ENCODE measurements at places on chromosomes 2 and 18. TPM values are rescaled to one million over a fixed set of nuclear protein-coding genes. Genes with fewer than 3 reads are reported as not detected.

The STPG4 gene
- polyA plus RNA-seq: 0.13 TPM

The FAP gene
- 51.6 TPM for polyA plus RNA-seq

The CABLES1 gene
- polyA plus RNA-seq: 75.1 TPM

GRCh38 chr18:79684787-79685186 lies 5.2 kb downstream of the CTDP1 start:
- no peak for DNase-seq

DNA sequence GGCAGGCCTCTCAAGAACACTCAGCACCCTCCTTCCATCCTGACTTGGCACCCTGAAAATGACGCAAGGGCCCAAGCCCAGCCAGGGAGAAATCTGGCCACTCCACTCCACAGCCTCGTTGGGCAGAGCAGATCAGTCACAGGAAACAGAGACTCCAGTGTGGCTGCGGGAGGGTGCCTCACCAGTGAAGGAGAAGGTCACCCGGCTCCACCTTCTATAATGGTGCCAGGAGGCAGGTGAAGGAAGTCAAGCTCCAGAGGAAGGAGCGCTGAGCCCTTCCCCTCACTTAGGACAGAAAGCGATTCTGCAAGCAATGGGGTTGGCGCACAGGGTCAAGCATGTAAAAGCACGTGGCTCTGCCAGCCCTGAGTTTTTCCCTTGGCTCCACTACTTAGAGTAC lies 35.3 kb downstream of the CRACDL start:
- DNase-seq: no peak

DNA sequence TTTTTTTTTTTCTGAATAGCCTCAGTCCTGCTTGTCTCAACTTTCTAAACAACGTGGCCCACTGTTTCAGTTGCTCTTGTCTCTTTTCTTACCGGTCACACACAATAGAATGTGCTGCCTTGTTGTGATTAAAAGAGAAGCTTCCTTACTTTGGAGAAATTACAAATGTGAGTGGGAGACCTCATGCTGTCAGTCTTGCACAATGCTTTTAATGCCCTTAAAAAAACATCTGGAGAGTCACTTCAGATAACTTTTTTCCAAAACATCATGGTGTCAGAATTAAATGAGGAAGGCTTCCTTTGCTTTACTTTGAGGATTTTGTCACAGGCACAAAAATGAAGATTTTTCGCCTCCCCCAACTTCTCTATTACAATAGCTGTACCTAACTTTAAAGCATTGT lies 37.7 kb downstream of the LHCGR start:
- DNase-seq: no peak

DNA sequence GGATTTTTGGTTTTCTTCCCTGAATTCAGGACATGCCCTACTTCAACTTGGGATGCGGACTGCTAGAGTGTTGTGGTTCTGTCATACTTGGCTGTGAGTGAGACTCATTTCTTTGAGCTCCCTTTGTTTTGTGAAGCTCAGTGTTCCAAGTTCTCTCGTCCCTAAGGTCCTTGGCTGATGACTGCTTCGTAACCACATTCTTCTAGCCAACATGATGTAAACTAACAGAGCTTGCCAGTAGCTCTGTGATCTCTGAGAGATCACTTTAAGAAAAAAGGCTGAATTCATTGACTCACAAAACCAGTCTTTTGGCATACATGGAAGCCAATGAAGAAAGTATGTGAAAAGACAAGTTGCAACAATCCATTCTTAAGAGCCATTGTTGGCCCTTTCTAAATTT lies 96.9 kb upstream of the MSTN start:
- no peak for DNase-seq

- no peak for DNase-seq
Observed at GRCh38 chr2:107374249-107374648, 452.4 kb upstream of the RGPD4 start.

DNA sequence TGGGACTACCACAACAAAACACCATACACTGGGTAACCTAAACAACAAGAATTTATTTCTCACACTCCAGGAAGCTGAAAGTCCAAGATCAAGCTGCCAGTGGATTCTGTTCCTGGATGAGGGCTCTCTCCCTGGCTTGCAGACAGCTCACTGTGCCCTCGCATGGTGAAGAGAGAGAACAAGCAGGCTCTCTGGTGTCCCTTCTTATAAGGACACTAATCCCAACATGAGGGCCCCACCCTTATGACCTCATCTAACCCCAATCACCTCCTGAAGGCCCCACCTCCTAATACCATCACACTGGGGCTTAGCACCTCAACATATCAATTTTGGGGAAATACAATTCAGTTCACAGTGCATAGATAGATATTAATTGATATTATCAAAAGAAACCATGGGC lies 83.5 kb downstream of the BIN1 start:
- no peak for DNase-seq

- no peak for DNase-seq
Observed at GRCh38 chr2:126901459-126901858, 2.8 kb downstream of the TEX51 start.

DNA sequence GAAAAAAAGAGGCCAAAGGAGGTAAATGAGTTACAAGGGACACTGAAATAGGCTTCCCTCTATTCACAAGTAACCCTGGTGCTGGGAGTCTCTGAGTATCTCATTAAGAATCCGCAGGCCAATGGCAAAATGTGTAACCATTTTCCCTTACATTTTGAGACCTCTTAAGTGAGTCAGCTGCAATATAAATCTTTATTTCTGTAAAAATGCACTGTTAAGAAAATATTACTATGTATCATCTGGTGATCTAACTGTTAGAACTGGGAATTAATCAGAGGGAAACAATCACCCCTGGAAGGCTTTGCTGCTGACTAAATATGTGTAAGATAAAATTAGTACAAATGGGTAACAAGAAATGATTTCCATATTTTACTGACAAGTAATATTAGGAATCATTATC lies 483.1 kb upstream of the CHST9 start:
- DNase-seq: no peak

DNA sequence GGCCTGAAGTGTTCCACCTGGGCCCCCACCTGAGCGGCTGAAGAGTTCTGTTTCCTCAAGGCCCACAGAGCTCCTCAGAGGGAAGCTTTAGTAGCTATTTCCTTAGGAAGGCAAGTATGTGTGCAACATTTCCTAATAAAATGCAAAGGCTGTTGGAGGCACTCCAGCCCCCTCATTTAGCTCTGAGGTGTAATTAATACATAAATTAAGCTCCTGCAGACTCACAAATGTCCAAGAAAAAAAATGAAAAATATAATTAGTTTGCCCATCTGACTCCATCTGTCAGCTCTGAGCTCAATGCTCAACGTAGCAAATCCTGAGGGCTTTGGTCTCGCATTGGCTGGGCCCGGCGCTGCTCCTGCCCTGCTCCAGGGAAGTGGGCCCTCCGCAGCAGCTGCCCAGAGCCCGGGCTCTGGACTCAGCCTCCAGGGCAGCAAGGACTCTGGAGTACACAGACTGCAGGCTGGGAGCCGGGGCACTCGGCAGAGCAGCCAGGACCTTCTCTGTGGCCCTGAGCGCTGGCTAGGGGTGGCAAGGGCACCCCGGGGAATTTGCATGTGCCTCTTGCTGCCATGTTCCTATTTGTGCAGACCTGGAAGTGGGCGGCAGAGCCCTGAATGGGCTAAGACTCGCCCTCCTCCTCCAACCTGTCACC lies 23.4 kb upstream of the C1QL2 start:
- DNase-seq: no peak

DNA sequence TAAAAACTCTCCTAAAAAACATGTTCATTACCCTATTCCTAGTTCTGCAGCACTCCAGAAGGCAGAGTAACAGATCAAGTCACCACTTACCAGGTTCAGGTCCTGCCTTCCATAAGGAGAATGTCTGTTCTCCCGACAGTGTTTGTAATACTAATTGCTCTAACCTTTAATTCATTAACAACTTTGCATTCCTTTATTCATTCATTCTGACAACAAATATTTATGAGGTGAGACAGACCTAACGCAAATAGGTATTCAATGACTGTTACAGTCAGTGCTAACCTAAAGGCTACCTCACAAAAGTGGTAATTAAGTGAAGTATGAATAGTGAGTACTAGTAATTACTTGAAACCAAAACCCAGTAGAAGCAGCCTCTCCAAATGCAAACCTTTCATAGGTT lies 224.0 kb downstream of the AFF3 start:
- no peak for DNase-seq

DNA sequence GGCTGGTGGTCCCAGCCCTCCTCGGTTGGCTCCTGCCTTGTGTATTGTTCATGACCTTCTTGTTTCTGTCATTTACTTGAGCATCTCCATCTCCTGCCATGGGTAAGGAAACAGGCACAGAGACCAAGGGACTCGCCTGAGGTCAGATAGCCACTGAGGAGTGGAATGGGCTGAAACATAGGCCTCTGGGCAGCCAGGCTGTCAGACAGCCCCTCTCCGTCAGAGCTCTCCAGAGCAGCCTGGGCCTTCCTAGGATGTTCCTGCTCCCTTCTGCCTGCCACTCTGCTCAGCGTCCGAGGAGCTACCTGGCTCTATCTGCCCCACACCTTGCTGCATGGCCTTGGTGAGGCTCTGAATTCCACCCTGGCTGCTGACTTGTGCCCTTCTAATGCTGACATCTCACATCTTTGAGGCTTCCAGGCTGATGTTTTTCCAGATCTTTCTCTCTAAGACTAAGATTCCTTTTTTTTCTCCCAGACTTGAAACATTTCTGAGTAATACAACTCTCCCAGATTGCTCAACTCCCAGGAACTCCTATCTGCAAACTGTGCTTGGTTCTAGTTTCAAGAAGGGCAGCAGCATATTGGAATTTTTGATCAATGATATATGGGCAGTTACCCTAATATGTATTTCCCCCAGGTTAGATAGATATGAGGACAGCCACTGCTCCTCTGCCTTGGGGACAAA lies 67.7 kb downstream of the MCFD2 start:
- DNase-seq: no peak
